Neural progenitor cell (in vitro differentiated cells): ENCODE measurements at places on chromosomes 4 and X.
A peak's percentile ranks its signal among the peaks of the same experiment; 100 is the strongest.

DNA sequence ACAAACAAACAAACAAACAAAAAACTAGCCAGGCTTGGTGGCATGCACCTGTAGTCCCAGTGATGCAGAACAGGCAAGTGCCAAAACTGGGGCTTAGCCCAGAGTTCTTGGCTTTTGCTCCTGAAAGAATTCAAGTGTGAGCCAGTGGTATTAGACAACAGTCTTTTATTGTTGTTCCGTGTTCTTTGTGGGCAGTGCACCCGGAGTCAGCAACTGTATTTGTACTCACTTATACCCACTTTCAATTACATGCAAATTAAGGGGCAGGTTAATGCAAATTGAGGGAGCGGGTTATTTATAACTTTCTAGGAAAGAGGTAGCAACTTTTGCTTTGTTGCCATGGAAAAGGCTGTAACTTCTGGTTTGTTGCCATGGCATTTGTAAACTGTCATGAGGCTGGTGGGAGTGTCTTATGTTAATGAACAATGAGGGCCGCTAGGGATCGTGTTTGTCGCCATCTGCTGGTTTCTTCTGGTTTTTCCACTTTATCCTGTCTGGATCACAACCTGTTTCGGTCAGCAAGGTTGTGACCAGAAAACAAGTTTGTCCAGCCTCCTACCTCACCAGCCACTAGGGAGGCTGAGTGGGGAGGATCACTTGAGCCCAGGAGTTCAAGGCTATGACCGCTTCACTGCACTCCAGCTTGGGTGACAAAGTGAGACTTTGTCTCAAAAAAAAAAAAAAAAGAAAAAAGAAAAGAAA, 88.8 kb upstream of the ESX1 start:
- peak; percentile 62 for DNase-seq

GRCh38 chr4:40262077-40262528, 65.3 kb downstream of the RHOH start:
- no peak for DNase-seq

- no peak for DNase-seq
These were observed 36.6 kb upstream of the PTPN13 start for GRCh38 chr4:86557526-86557925.

- peak; percentile 95 for DNase-seq
These were observed at the start of gene NAP1L3 for GRCh38 chrX:93673056-93673868. Gene NAP1L3, minus strand, starts transcription at chrX:93673578. Its CDS starts 274 bp downstream, at chrX:93673304.

GRCh38 chr4:108398836-108399235, 221.5 kb upstream of the RPL34 start:
- no peak for DNase-seq

- DNase-seq, result no peak
These were observed 467.8 kb downstream of the PCDH7 start for GRCh38 chr4:31187979-31188378.

- no peak for DNase-seq
These were observed 214.1 kb downstream of the BCOR start for GRCh38 chrX:39883666-39884065.

GRCh38 chr4:176566769-176567168, 226.0 kb downstream of the VEGFC start:
- no peak for DNase-seq

GRCh38 chrX:57447856-57448255, 144.0 kb upstream of the ZXDB start:
- no peak for DNase-seq

- DNase-seq, result no peak
These were observed 54.2 kb upstream of the SPANXN3 start for GRCh38 chrX:143571521-143571920.

DNA sequence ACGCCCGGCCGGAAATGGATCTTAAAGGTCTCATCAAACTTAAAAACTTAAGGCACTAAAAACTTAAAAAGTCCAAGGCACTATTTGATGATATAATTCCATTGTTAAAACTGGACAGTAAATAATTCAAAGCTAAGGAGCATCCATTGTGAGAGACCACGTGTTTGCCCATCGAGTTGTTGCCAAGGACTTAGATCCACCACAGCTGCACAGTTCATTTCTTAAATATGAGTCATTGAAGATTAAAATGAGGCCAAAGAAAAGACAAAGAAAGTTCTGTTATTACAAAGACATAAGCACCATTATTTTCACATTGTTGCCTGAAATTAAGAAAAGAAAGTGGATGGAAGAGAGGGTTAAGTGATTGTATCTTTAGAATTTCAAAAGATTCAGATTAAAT, 411.5 kb upstream of the FTHL17 start:
- no peak for DNase-seq

DNA sequence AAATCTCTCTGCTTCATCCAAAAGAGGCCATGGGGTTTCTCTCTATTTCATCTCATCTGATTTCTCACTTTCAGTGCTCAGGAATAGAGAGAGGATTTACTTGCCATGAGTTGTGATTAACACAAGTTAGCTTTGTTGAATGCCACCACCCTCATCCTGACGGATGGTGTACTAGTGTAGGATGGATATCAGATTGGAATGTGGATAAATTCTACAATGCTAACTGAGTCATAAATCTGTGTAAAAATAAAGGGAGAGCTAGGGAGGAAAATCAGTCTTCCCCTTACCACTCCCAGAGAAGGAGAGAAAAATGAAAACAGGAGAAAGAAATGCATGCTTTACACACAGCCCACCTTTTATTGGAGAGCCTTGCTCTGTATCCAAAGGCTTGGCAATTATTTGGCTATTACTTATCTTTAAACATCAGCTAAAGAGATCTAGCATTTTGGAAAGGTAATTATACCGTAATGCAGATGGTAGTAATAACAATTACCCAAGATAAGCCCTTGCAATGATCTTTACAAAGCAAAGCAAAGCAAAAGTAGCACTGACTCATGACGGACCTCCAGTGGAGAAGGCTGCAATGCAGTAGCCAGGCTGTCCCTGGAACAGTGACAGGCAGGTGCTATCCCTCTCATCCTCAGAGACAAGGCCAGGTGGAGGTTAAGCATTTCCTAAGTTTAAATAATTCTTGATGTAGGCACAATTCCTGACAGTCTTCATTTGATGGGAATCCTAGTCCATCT, 306.3 kb upstream of the PPARGC1A start:
- DNase-seq, result no peak

DNA sequence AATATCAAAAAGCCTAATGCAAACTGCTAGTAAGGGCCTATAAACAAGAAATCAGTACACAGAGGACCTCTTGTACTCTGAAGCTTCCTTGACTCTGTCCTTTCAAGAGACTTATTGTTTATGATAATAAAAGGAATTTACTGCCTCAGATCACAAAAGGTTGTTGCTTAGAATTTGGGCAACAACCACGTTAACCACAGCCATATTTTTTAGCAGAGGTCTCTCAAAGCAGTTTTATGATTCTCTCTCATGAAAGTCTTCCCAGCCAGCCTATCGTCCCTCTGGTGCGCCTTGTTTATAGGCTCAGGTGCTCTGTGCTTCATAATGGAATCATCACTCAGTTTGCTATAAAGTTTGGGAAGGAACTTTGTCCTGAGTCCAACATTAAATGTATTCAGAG, 270.6 kb downstream of the RCHY1 start:
- no peak for DNase-seq

DNA sequence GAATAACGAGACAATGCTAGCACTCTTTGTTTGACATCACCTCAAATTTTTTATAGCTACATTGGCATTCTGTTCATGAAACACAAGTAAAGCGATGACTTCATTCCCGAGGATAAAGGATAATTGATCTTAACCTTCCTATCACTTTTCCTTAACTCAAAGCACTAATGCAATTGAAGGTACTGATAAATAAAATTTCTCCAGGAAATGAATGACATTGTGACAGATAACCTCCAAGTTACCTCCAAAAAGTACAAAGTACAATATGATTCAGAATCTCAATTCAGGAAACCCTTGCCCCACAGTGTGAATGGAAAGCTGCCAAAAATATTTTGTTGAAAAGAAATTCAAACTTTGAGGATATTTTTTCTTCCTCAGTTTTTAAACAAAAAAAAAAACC, 1.8 kb downstream of the PRSS12 start:
- DNase-seq, result no peak

DNA sequence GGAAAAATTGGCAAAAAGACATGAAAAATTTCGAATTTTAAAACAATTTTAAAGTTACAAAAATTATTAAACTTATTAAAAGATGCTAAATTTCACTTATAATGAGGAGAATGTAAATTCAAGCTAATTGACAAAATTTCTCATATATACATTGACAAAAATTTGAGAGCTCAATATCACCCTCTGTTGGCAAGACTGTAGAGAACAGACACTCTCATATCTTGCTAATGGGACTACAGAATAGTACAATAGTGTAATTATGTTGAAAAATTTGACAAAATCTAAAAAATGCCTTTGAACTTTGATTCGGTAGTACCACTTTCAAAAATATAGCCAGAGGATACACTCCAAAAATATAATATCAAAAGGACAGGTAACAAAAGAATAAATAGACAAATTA, 29.8 kb downstream of the DCAF8L2 start:
- DNase-seq, result peak; percentile 21

- no peak for DNase-seq
These were observed 103.8 kb upstream of the RAI2 start for GRCh38 chrX:17964871-17965270.

DNA sequence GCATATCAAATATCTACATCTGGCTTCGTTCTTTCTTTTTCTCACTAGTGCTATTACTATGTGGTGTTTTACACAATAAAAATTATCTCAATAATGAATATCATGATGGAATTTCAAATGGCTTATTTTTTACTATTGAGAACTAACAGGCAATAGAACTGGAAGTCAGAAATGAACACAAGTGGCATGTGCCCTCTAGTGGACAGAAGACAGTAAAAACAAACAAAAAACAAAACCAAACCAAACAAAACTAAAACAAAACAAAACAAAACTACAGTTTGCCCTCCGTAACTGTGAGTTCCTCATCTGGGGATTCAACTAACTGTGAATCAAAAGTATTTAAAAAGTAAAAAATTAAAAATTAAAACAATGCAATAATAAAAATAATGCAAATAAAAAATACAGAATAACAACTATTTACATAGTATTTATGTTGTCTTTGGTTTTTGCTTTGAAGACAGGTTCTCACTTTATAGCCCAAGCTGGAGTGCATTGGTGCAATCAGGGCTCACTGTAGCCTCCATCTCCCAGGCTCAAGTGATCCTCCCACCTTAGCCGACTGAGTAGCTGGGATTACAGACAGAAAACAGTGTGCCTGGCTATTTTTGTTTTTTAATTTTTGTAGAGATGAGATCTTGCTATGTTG, 195.6 kb upstream of the TACR3 start:
- DNase-seq, result peak; percentile 45

- DNase-seq, result peak; percentile 56
These were observed 1.3 kb upstream of the RGS12 start for GRCh38 chr4:3291411-3291968.

- no peak for DNase-seq
These were observed 105.6 kb downstream of the SLC4A4 start for GRCh38 chr4:71444395-71444794.

- peak; percentile 48 for DNase-seq
These were observed 1.6 kb downstream of the KDM6A start for GRCh38 chrX:44874420-44875184.

GRCh38 chr4:187552781-187553180, 442.8 kb upstream of the ZFP42 start:
- DNase-seq, result no peak

- no peak for DNase-seq
These were observed 674.3 kb upstream of the MAGEB2 start for GRCh38 chrX:29541038-29541437.

DNA sequence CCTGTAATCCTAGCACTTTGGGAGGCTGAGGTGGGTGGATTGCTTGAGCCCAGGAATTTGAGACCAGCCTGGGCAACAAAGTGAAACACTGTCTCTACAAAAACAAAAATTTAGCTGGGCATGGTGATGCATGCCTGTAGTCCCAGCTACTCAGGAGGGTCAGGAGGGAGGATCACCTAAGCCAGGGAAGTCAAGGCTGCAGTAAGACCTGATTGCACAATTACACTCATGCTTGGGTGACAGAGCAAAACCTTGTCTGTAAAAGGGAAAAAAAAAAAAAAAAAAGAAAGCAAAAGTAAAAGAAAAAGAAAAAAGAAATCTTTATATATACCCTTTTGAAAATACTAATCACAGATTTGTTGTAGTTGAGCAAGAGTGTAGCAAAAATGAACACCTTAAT, 801.0 kb upstream of the IGFBP7 start:
- DNase-seq, result no peak

- DNase-seq, result no peak
These were observed 198.9 kb downstream of the MID1IP1 start for GRCh38 chrX:38999967-39000745.

DNA sequence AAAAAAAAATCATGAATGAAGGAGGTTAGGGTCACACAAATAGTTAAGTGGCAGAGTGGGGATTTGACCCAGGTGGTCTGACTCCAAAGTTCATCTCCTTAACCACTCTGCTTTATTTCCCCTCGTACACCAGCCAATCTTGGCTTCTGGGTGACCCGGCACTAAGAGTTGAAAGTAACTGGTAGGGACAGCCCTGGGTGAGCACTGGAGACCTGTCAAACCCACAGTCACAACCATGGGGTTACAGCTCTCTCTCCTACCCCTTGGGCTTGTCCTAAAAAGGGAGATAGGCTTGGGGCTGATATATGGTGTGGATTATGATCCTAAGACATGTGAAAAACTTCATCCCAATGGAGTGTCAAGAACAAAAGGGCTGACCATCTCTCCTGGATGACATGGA, 12.5 kb downstream of the IGFBP7 start:
- no peak for DNase-seq

GRCh38 chr4:59571805-59572430, 1628.2 kb upstream of the ADGRL3 start:
- no peak for DNase-seq

DNA sequence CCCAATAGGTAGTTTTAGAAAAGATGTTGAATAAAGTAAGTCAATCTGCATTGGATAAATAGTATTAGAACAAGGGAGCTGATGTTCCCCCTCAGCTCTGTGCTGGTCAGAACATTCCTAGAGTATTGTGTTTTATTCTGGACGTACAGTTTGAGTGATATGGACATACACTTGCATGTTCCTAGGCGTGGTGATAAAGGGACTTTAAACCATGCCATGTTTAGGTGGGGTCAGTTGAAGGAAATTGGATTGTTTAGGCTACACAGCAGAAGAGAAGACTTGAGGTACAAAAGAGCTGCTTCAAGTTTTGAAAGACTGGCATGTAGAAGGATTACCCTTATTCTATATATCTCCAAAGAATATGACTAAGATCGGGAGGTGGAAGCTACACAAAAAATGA, 21.6 kb downstream of the GK start:
- no peak for DNase-seq
